ENCODE measurements at places on chromosomes 1 and 21.

DNA sequence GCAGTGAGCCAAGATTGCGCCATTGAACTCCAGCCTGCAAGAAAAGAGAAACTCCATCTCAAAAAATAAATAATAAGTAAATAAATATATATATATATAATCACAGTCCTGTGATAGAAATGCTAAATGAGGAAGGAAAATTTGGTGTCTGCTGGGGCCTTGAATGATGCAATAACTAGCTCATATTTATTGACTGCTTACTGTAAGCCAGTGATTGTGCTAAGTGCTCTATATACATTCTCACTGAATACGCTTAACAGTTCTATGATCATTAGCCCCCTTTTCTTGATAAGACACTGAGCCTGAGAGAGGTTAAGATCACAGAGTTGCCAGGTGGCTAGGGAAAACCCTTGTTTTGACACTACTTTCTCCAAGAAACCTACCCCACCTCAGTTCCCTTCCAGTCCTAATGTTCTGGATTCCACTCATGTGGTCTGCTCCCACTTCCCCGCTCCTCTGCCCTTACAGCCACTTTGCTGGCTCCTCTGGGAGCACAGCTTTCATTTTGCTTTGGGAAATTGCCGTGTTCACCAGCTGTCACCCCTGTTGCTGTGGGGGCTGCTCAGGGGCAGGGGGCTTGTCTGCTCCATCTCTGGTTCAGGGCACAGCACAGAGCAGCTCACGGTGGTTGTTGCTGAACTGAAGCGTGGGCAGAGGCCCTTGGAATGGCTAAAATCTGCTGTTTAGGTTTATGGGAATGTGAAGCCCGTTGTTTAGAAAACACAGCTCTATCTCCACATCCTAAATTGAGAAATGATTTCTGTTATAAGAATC is 2.5 kb upstream of the BMP8A start:
- peak; percentile 74 for DNase-seq

DNA sequence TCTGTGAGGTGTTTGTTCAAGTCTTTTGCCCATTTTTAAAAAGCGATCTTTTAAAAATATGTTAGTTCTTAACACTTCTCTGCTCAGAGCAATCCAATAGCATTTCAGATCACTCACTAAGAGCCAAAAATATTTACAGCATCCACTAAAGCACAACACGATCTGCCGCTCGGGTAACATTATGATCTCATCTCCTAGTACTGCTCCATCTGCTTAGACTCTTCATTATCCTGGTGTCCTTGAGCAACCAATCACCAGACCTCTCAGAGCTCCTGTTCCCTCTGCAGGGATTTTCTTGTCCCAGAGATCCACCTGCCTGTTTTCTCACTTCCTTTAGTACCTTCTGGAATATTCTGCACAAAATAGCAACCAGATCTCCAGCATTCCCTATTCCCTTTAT is 235.3 kb upstream of the ESRRG start:
- DNase-seq, result no peak

- DNase-seq, result no peak
Observed at GRCh38 chr1:16716691-16717335, 23.5 kb upstream of the RNU1-4 start.

DNA sequence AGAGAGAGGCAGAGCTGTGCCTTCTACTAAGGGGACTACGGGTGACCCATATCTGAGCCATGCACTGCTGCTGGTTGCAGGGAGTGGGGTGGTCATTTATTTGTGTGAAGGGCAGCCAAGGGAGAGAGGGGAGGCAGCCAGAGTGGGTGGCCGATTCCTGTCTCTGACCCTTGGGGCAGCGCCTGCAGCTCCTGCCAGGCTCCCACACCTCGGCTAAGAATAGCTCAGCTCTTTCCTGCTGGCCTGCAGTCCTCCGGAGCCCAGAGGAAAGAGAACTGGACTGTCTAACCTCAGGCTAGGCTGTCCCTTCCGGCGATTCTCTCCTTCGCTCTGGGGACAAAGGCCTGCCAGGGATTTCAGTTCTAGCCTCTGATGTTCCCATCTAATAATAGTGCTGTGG is 11.6 kb upstream of the CD34 start:
- no peak for DNase-seq

- DNase-seq, result no peak
Observed at GRCh38 chr1:61046434-61046833, 35.9 kb upstream of the NFIA start.

- DNase-seq, result peak; percentile 82
Observed at GRCh38 chr21:28832013-28832714, 160.5 kb downstream of the LTN1 start.

- no peak for DNase-seq
Observed at GRCh38 chr21:34807146-34807880, 138.5 kb downstream of the CLIC6 start.

DNA sequence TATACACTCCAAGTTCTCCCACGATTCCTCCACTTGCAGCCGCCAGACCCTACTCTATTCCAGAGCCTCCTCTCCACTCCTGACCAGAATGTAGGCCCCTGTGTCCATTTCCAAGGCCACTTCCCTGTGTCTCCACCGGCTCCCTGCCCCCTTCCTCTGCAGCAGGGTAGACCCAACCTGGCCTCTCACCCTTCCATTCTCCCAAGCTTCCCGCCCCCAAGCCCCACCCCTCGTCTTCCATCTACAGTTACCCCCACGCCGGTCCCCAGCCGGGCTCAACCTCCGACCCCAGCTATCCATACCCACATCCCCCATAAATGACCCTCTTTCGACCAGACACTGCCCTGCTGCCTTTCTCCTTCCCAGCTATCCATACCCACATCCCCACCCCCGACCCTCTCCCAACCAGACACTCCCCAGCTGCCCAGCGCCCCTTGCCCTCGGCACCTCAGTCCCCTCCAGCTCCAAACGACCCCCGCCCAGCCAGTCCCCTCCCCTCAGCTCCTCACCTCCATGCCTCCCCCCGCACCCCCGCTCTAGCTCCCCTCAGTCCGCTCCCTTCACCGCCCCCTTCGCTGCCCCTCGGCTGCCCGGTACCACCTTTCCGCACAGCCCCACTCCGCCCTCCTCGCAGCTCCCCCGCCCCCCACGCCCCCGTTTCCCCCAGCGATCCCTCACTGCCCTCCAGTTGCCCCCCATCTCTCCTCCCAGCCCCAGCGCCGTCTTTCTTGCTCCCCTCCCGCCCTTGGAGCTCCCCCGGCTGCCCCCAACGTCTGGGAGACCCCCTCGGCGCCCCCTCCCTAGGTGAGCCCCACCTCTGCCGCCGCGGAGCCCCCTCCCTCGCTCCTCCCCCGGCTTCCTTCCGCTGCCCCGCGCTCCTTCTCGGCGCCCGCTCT is 670 bp downstream of the RAB3B start:
- no peak for DNase-seq

Measured in OCI-M1 (cell line).